ENCODE measurements at places on chromosomes 12 and 14.

GRCh38 chr12:49233842-49234526 lies 30.9 kb upstream of the TUBA1C start:
- DNase-seq: no peak

DNA sequence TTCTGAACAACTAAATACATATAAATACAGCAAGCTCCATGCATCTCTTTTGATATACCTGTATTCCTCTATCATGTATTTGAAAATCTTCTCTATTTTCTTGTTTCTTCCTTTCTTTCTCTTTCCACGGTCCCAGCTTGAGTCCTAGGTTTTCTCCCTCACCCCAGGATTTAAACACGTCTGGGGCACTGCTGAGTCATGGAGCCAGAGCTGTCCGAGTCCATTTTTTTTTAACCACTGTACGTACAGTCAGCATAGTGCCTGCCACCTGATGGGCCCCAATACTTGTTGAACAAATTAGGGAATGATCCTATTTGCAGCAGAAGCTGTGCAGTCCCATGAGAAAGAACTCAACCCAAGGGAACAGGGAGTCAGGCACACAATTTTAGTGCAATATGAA lies 158.1 kb downstream of the ATP23 start:
- DNase-seq: no peak

- DNase-seq: no peak
Measured at GRCh38 chr12:4545195-4545594, 6.5 kb downstream of the RAD51AP1 start.

- DNase-seq: no peak
Measured at GRCh38 chr12:123998344-123998990, 25.5 kb downstream of the ZNF664 start.

DNA sequence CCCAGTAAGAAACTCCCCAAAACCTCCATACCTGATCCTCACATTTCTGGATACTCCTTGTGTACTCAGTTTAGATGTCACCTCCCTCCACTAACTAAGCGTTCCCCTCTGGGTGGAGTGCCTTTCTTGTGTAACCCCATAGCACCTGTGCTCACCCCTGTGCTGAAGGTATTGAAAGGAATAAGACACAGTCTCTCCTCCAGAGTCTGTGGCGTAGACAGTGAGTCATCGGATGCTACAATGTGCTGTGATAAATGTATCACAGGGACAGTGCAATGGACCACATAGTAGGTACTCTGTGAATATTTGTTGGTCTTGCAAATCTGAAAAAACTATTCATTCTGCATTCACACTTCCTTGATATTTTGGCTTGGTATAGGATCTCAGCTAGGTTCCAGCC lies 30.8 kb downstream of the TSPAN9 start:
- no peak for DNase-seq

DNA sequence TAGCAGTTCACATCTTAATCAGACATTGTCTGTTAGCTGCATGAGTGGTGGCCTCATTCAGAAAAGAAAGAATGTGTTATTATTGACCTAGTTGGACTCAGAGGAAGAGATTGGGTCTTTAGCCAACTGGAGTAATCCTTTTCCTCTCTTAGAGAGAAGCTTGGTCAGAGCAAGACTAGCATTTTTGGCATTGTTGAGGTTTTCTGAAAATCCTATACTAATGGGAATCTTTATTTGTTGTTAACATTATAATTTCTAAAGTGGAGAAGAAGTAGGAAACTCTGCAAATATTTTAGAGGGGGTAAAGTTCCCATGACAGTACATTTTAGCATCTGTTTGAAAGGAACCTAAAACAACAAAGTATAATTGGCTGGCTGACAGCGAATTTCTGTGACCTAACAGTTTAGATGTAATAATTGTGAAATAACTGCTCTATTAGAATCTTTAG lies 9.7 kb downstream of the TOX4 start:
- DNase-seq: no peak

- DNase-seq: no peak
Measured at GRCh38 chr12:11765421-11765816, 115.9 kb downstream of the ETV6 start.

GRCh38 chr12:4908684-4909409 lies 858 bp upstream of the KCNA1 start:
- peak; percentile 85 for DNase-seq

All from WTC11 (cell line).